ENCODE measurements at places on chromosomes 7 and 10.

- DNase-seq: no peak
Observed at GRCh38 chr10:31170636-31171035, 139.0 kb upstream of the ZNF438 start.

DNA sequence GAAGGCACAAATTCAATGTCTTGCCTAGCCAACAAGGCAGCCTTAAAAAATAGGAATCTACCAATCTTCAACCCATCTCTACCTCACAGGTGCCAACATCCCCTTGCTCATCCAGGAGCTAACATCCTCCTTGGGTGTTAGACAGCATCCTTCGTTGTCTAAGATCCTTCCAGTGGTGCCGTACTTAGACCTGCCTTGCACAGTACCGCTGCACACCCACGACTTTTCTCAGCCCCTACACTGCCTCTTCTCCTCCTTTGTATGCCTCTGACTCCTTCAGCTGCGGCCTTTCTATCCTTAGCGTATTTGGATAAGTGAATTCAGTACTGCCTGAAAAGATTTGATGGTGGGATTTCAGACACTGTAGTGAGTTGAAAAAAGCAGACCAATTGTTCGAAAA, 15.9 kb upstream of the PRTFDC1 start:
- DNase-seq: no peak

DNA sequence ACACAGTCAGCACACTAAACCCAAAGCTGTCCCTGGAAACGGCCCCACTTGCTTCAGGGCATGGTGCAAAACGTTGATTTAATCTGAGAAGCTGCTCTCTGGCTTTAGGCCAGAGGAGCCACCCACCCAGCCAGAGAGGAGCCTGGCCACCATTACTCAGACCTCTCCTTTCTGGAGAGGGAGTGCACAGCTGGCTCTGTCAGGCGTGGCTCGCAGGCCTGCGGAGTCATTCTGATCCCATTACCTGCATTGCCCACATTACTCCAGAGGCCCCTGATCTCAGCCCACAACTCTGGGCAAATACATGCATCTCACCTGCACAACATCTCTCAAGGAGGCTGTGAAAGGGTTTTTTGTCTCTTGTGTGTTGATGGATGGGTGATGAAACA, 370.0 kb upstream of the IGFBP3 start:
- DNase-seq: no peak

- DNase-seq: no peak
Observed at GRCh38 chr10:112052166-112052565, 131.4 kb downstream of the GPAM start.

DNA sequence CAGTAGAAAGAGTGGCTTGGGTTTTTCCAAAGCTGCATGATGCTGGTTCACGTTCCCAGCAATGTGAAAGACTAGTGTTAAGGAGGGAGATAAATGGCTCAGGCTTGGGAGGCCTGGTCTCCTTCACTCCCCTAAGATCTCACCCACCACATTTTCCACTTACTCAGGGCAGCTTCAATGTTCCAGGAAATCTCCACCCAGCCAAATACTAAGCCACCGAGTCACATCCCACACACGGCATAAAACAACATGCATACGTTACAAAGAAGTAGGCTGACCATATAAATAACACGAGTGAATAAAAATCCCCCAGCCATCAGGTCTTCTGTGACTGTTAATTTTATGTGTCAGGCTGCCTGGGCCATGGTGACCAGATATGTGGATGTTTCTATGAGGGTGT, 303.5 kb downstream of the SFMBT2 start:
- DNase-seq: no peak

GRCh38 chr7:112370436-112370835, 79.8 kb upstream of the IFRD1 start:
- no peak for DNase-seq

- DNase-seq: peak; percentile 58
Observed at GRCh38 chr7:2527505-2528467, 8.2 kb downstream of the LFNG start.

GRCh38 chr10:112538168-112538567, 91.2 kb downstream of the VTI1A start:
- no peak for DNase-seq

GRCh38 chr10:23381298-23382040, 36.9 kb upstream of the C10orf67 start:
- DNase-seq: no peak

DNA sequence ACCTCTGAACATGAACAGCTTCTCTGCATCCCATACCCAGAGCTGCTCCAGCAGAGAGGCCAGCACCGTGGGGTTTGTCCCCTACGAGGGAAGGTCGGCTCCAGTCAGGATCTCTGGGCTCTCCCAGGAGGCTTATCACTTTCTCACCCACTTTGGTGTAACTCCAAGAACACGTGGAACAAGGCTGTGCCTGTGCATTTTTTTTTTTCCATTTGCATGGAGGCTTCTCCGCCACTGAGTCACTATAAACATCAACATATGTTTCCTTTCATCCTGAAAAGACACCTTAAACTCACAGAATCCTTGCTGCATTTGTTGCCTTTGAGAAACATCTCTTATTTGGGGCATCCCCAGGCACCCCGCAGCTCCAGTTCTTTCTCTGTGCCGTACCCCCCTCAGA, 29.4 kb upstream of the ECHDC3 start:
- DNase-seq: no peak

- no peak for DNase-seq
Observed at GRCh38 chr7:25771491-25771890, 380.5 kb upstream of the NFE2L3 start.

- no peak for DNase-seq
Observed at GRCh38 chr7:101386558-101387231, 24.0 kb downstream of the COL26A1 start.

DNA sequence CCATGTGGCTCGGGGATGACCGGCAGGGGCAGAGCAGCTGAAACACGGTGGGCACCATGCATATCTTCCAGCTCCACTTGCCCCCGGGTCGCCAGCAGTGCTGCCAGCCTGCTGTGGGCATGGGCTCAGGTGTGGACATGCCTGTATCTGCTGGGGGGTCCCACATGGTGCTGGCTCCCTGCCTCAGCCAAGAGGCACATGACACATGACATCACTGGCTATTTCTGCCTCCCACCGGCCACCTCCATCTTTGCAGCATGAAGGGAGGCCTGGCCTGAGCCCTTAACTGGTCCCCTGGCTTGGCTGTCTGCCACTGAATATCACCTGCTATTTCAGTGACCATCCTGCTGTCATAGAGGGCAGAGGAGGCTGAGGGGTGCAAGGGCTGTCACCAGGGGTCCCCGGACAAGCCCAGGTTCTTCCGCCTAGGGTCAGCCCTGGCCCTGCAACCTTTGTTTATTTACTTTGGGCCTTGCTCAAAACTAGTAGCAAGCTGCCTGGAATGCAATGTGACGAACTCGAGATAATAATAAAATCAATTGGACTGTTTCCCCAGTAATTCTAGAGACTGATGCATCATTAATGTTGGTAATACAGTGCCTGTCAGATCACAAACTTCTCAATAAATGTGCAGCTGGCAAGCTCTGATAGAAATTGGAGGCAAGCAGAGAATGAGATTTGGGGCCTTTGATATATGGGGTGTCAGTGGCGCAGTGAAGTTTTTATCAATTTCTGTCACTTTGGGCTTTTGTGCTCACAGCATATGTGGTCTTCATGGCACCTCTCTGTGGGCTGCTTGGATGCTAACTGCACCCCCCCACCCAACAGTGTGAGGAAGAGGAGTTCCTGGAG, 28.5 kb downstream of the ZMIZ1 start:
- DNase-seq: no peak

DNA sequence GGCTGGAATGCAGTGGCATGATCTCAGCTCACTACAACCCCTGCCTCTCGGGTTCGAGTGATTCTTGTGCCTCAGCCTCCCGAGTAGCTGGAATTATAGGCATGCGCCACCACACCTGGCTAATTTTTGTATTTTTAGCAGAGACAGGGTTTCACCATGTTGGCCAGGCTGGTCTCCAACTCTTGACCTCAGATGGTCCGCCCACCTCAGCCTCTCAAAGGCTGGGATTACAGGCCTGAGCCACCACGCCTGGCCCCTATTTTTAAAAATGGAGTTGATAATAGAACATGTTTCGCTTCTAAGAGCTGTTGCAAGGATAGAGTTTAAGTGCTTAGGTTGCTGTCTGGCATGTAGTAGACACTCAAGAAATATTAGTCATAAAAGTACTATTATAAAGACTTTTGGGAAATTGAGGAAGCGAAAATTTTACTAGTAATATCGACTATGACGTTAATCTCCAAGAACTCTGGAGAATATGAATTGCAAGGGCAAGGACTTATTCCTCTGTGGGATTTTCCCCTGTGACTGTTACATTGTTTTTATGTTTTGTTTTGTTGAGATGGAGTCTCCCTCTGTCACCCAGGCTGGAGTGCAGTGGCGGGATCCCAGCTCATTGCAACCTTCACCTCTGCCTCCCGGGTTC, 7.9 kb downstream of the GTF2I start:
- DNase-seq: no peak

GRCh38 chr10:61397175-61397986, 55.8 kb downstream of the TMEM26 start:
- no peak for DNase-seq
